MV-4-11 (cell line): ENCODE measurements at places on chromosomes 3 and 15.

DNA sequence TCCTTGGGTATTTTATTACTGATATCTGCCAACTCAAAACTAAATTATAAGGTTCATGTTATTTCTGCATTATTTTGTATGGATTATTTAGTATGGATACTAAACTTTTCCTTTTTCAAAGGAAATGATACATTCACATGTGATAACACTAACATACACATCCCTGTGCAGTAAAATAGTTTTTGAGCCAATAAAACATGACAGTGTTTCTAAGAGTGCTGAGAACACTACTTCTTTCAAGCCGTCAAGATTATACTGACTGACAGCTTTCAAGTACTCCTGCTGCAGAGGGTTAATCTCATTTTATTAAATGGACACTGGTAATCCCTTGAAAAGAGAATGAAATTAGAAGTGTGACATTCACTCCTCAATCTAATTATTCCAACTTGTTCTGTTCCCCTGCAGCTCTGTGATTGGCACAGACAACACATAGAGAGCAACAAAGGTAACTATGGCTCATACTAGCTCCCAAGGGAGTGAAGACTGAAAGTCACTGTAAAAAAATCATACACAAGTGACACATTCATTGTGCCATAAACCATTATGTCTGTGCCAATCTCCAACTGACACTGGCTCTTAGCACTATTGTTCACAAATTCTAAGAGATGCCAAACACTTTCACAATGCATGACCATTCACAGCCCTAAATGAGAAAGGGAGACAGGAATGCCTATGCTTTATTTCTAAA lies 468.6 kb downstream of the SHQ1 start:
- no peak for DNase-seq

DNA sequence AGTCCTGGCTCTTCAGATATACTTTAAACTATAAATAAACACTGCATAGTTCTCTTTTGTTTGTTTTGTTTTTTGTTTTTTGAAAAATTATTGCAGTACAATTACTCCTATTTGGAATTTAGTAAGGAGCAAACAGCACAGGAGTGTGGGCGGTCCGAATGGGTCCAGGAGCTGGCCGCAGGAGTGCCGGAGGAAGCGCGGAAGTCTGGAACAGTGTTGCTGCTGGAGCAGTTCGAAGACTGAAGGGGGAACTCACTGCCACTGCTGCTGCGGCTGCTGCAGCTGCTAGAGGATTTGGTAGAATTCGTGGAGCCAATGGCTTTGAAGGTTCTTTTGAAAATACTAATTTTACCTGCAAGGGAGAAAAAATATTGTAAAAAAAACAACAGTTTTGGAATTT lies 329.9 kb downstream of the ZNF385D start:
- no peak for DNase-seq

- no peak for DNase-seq
Observed at GRCh38 chr3:53675942-53676341, 170.3 kb downstream of the CHDH start.

- DNase-seq, result no peak
Observed at GRCh38 chr3:33062866-33063265, 34.1 kb downstream of the GLB1 start.

GRCh38 chr3:76310667-76311066 lies 525.3 kb upstream of the ZNF717 start:
- no peak for DNase-seq

DNA sequence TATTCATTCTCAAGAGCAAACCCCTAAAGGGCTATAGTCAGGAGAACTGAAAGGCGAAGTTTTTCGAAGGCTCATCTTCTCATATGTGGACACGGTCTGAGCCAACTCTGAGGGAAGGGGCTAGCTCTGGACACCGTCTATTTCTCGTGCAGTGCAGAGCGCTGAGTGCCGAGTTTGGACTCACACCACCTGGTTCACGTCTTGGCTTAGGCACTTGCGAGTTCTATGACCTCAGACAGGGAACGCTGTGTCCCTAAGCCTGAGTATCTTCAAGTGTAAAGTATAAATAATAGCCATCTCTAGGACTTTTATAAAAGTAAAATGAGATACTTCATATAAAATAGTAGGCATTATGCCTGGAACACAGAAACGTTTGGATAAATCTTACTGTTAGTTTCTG lies 223.7 kb downstream of the FMN1 start:
- no peak for DNase-seq

DNA sequence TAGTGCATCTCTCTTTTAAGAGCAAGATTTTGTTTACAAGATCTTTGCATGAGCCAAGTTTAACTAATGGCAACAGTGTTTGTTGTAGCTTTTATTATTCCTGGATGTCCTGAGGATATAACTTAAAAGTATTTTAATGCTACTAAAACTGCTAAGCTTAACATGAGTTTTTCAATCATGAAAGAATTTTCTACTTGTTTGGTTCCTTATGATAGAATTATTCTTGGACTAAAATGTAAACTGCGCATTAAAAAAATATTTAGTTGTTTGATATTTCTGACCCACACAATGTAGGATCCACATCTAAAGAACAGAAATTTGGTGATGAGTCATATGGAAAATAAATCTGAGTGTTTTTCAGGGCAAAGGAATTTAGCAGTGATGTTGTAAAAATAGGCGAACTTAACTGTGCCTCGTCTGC lies 70.8 kb downstream of the RAP2B start:
- no peak for DNase-seq

- DNase-seq, result no peak
Observed at GRCh38 chr3:182325213-182325950, 467.9 kb upstream of the ATP11B start.
